ENCODE measurements at places on chromosomes 13 and 19. TPM values are rescaled to one million over a fixed set of nuclear protein-coding genes. Genes with fewer than 3 reads are reported as not detected.

DNA sequence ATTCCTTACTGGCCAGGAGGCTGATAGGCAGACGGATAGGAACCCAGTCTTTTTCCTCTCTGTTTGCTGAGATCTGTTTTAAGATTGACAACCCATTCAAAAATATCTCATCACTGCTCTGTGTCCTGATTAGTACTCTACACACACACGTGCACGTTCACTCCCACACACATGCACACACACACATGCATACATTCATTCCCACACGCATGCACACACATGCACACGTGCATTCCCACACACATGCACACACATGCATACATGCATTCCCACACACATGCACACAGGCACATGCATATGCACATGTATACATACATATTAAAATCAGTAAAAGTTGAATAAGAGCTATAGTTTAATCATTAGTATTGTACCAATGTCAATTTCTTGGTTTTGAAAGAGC, 80.6 kb upstream of the SIAH3 start:
- no peak for DNase-seq

- no peak for DNase-seq
These were observed 61.4 kb upstream of the SLITRK1 start for GRCh38 chr13:83943530-83944279.

GRCh38 chr13:111508902-111509509, 188.6 kb downstream of the TEX29 start:
- no peak for DNase-seq

GRCh38 chr13:77810430-77810829, 108.2 kb downstream of the EDNRB start:
- no peak for DNase-seq

- DNase-seq = no peak
These were observed 977.5 kb upstream of the SPRY2 start for GRCh38 chr13:81318231-81319019.

- DNase-seq = no peak
These were observed 16.9 kb upstream of the PROZ start for GRCh38 chr13:113141601-113141970.

DNA sequence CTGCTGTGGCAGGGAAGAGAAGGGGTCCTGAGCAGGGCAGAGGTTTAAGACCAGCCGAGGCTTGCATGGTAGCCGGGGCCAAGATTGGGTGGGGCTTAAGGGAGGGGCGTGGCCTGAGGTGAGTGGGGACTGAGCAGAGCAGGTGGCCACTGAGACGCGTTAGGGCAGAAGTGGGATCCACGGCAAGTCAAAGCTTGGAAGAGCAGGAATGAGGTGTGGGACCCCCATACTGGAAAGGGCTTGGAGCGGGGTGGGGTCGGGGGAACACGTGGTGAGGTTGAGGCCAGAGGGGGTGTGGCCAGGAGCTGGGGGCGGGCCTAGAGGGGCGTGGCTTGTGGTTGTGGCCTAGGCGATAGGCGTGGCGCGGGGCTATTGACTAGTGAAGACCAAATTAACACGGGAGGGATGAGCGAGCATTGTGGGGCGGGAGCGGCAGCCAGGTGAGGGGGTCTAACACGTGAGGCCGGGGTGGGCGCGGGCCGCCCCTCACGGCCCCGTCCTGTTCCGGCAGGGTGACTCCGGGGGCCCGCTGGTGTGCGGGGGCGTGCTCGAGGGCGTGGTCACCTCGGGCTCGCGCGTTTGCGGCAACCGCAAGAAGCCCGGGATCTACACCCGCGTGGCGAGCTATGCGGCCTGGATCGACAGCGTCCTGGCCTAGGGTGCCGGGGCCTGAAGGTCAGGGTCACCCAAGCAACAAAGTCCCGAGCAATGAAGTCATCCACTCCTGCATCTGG, 3.3 kb downstream of the CFD start:
- peak; percentile 74 for DNase-seq

DNA sequence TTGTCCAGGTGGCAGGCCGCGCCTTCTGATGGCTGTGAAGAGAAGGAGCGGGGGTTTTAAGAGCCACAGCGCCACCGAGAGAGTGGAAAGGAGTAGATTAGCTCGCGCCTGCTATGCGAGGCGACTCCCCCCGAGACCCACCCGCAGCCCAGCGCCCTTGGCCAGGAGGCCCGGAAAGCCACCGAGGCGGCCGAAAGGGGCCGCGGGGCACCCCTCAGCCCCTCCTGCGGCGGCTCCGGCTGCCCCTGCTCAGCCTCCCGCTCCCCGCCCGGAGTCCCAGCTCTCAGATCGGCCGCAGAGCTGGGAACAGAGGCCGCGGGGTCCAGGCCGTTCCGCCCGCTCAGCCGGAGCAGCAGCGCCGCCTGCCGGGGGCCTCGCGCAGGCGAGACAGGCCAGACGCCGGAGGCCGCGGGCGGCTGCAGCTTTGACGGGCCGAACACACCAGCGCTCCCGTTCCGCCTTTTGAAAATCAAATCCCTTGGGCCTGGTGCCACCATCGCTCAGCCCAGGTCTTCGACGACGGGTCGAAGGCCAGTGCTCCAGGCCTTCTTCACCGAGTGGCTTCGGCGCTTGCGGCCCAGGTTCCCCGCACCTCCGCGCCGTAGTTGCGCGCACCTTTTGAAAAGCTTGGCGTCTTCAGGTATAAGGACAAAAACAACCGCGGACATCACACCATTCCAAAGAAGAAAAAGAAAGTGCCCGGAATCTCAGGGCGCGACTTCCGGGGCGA, 15.3 kb downstream of the CDX2 start:
- peak; percentile 75 for DNase-seq

DNA sequence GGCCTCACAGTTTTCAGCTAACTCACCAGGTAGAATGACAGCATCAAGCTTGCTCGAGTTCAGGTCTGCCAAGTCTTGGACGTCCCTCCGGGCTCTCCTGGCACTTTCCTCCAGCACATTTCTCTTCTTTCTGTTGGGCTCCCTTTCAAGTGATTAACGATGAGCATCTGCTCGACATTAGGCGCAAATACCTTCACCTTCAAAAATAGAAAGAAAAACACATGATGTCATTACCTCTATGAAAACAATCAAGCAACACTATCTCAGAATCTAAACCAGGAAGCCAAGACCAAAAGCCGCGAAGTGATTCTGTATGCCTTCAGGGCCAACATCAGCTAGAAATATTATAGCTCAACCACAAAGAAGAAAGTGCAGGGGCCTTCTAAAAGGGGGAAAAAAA, 15.4 kb upstream of the CLN5 start:
- DNase-seq = no peak

DNA sequence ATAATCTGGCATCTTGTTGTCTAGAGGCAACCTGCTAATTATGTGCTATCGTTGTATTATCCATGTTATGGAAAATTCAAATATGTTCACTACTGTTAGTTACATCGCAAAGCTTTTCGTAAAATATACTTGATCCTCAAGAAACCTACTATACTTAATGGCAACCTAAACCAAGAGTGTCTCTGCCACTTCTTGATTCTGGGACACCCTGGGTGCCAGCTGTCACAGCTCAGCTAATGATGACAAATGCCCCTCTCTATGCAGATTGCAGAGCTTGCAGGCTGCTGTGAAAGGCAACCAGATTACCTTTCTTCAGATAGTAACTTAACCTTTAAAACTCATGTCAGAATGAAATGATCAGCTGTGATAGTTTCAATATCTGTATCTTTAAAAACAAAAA, 8.9 kb upstream of the MAB21L1 start:
- DNase-seq = no peak

GRCh38 chr13:20482275-20482761, 43.3 kb downstream of the CRYL1 start:
- DNase-seq = no peak

DNA sequence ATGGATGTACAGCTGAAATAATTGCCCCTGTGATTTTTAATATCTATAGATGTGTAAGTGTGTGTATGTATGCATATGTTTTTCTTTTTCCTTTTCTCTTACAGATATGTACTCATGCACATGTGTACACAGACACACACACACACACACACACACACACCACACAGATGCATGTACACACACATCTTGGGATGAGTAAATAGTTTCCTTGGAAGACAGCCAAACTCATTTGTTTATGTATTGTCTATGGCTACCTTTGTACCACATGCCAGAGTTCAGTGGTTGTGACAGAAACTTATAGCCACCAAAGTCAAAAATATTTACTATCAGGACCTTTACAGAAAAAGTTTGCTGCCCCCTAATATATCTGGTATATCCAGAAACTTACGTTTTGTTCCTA, 192.6 kb downstream of the MAB21L1 start:
- DNase-seq = no peak

- no peak for DNase-seq
These were observed 6.6 kb downstream of the ZNF599 start for GRCh38 chr19:34766386-34766785.

DNA sequence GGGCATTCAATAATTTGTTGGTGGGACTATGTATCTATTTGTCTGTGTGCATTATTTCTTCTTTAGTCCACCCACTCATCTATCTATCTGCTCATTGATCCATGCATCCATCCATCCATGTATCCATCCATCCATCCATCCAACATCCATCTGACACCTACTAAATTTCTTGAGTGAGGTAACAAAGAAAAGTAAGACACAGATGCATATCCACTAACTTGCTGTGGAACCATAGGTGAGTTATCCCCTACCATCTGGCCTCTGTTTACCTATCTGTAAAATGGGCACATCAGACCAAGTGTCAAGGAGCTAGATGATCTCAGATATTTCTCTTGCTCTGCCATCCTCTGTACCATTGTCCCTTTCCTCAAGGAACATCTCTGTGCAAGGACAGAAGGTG, 54.7 kb downstream of the ZNF536 start:
- peak; percentile 3 for DNase-seq

GRCh38 chr19:3838661-3839060, 30.2 kb downstream of the ZFR2 start:
- DNase-seq = no peak

DNA sequence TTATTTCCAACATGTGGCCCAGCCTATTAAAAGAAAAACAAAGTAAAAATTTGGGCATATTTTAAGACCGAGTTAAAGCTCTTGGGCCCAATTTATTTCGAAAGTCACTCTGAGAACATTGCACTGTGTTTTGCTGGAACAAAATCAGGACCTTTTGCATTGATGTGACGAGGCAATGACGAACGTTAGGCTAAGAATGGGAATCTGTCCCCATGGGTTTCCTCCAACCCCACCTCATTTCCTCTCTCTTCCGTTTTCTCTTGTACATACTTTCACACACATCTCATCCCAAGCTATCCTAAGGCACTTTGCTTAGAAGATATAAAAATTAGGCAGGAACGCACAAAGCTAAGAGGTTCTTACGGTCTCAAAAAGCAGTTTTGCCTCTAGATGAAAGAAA, 22.1 kb downstream of the EDNRB start:
- DNase-seq = no peak

- no peak for DNase-seq
These were observed 3.5 kb downstream of the SSC5D start for GRCh38 chr19:55491546-55492360.

- no peak for DNase-seq
These were observed 93.3 kb downstream of the PAN3 start for GRCh38 chr13:28231642-28232041.

GRCh38 chr19:8069096-8069973, 16.8 kb downstream of the CCL25 start:
- DNase-seq = no peak

DNA sequence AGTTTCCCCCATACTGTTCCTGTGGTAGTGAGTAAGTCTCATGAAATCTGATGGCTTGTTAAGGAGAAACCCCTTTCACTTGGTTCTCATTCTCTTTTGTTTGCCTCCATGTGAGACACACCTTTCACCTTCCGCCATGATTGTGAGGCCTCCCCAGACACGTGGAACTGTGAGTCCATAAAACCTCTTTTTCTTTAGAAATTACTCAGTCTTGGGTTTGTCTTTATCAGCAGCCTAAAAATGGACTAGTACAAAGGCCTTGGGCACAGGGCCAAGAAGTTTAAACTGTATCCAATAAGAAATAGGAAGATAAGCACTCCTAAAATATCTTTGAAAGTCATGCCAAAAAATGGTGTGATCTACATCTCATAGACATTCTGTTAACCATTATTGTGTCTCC, 176.9 kb downstream of the TBC1D4 start:
- DNase-seq = no peak

The FFAR3 gene
- 0.27 TPM for total RNA-seq

The OLFM2 gene
- 100 TPM for total RNA-seq

The TRPC4 gene
- total RNA-seq = 8.0 TPM

The RNF17 gene
- total RNA-seq = not detected

The BRME1 gene
- total RNA-seq = 7.0 TPM

The ZNF177 gene
- 12.6 TPM for total RNA-seq

The KLK2 gene
- total RNA-seq = not detected

The SIGLEC12 gene
- not detected for total RNA-seq

The PPM1N gene
- total RNA-seq = 0.38 TPM
